ENCODE measurements at places on chromosomes 6 and 20.

- DNase-seq, result no peak
Observed at GRCh38 chr20:3738111-3739053, 5.9 kb downstream of the HSPA12B start.

DNA sequence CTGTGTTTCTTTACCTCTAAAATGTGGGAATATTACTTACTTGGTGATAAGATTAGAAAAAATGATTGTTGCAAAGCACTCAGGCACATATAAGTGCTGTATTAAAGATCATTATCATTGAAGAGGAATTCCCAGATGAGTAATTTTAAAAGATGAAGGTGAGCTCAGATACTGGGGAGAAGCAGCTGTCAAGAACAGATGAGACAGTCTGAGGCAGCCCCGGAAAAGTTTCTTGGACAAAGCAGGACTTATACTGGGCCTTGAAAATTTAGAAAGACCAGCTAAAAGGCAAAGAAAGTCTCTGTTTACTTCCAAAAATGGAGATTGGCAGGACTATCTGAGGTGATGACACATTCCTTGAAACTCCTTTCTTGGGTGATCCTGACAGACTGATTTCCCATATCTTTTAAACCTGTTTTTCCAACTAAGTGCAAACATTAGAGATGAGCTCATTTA, 93.8 kb upstream of the MARCKS start:
- DNase-seq, result no peak

- no peak for DNase-seq
Observed at GRCh38 chr6:159879856-159880255, 10.9 kb upstream of the MAS1 start.

DNA sequence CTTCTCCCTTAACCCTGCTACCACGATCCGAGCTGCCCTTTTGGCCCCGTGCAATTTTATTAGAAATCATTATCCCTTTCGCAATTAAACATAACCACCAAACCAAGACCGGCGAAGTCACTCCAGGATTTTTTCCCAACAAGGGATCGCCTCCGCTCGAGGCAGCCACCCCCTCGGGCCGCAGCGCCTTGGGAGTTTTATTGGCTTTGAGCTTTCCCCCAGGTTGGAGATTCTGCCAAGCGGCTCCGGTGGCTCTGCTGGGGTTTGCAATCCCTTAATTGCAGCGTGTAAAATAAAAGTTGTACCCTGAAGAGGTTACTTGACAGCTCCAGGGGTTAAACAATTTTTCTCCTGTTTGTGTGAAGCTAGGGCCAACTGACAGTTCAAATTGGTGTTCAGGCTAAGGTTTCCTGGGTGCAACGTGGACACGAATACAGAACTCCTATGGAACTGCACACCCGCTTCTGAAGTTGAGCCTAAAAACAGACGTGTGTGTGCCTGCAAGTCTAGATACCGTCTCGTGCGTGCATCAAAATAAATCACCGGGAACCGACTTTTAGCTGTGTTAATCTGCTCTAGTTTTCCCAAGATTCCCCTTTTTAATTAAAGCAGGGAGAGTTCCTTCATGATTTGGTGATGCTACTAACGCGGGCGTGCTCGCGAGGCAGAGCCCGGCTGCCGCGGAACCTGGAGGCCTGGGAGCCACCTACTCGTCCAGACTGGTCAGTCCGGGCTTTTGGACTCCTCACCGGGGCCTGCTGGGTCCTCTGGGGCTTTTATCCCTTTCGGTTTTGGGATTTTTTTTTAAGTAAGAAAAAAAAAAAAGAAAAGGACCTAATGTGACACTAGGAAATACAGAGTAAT, 975 bp upstream of the TFAP2A start:
- no peak for DNase-seq

DNA sequence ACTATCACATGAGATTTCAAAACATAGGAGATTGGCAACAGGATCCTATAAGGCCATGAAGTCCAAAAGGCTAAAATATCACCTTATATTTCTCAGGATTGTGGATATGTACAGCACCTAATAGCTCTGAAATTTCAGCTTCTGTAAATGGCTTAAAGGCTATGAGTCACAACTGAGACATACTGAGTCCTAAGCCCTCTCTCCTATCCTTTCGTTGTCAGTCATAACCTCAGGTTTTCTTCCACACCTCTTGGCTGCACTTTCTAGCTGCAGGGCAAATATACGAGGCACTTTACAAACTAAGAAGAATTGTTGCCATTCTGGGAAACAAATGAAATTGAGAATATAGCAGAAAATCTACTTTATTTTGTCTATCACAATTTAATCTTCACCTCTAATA, 969.9 kb upstream of the EPHA7 start:
- no peak for DNase-seq

- no peak for DNase-seq
Observed at GRCh38 chr6:7215798-7216231, 97.2 kb downstream of the SSR1 start.

DNA sequence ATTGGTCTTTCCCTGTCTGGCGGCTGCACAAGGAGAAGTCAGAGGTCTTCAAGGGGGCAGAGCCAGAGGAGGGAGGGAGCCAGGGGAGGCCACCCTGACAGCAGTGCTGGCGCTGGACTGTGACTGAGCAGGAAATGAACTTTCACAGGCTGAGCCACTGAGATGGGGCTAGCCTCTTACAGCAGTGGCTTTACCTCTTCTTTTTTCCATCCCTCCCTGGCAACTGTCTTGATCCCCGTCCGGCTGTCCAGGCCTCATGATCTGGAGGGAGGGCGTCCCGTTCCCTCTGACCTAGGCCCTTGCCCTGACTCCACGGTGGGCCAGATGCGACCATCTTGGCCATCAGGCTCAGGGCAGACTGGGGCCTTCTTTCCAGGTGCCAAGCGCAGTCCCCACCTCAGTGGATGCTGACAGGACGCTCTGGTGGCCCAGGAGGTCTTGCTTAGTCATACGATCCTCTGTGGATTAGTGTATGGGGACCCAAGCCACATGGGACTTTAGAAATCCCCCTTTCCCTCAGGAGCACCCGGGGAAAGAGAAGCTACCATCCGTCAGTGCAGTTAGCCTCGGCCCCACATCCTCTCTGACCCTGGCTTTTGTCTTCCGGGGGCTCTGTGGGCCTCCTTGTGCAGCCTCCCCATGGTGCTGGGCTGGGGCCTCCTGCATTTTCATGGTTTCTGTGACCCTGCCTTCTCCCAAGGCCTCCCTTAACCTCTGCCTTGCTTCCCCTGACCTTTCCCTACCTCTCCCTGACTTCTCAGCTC, 57.4 kb upstream of the CCDC167 start:
- DNase-seq, result no peak

DNA sequence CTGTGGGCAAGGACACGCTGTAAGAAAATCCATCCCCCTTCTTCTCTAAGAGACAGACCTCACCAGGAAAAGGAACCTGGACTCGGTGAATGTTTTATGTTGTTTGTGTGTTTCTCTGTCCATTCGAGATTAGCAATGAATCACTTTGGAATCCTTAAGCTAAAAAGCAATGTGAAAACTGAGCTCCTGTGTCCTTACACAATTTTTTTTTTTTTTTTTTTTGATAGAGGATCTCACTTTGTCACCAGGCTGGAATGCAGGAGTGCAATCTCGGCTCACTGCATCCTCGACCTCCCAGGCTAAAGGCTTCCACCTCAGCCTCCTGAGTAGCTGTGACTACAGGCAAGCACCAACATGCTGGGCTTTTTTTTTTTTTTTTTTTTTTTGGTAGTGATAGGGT, 32.1 kb downstream of the BFSP1 start:
- DNase-seq, result no peak

DNA sequence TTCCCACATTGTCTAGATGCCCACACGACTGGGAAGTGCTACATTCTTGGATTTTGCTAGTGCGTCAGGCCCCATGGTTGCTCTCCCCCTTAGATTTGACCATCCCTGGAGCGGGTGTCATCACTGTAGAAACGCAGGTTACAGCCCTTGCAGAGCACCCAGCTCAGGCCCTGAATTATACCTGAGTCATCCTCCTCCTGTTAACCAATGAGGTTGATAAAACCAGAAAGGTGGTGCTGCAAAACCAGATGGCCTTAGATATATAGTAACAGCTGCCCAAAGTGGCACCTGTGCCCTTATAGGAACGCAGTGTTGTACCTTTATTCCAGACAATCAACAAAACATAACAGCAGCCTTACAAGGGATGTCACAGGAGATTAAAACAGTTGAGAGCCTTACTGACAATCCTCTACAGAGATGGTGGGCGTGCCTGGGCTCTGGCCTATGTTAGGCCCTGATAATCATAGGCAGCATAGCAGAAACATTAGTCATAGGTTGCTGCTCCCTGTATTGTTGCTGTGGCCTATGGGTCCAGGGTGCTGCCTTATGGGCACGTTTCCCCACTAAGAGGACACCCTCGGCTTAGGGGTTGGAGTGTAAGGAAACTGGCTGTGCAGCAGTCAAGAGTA, 33.6 kb upstream of the HSF2 start:
- DNase-seq, result no peak

DNA sequence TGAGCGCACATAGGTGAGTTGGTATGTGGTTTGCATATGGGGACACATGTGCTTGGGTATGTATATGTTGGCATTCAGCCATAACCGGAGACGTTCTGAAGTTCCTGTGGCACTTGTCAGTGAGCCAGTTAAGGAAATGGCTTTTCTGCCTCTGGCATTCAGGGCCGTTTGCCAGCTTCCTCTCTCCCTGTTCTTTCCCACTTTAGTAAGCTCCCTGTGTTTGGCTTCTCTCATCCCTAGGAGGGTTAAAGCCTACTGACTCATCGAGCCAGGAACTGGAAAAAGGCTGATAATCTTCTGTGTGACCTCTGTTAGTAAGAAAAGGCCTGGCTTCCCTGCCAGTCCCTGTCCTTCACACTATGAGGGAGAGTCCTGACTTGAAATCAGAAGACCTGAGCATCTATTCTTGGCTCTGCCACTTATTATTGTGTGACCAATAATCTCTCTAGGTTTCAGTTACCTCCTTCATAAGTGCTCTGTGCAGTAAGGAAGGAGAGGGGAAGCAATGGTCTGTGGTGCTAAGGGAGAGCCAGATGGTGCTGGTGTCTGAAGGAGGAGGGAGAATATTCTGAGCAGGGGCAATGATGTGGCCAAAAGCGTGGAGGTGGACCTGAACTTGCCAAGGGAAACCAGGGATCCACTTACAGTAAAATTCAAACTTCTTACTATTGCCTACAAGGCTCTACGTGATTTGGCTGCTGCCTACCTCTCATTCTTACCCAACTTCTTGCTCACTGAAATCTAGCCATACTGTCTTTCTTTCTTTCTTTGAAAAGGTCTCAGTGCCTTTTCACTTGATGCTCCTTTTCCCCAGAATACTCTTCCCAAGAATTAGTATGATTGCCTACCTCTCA, 31.4 kb downstream of the ACSS2 start:
- no peak for DNase-seq

DNA sequence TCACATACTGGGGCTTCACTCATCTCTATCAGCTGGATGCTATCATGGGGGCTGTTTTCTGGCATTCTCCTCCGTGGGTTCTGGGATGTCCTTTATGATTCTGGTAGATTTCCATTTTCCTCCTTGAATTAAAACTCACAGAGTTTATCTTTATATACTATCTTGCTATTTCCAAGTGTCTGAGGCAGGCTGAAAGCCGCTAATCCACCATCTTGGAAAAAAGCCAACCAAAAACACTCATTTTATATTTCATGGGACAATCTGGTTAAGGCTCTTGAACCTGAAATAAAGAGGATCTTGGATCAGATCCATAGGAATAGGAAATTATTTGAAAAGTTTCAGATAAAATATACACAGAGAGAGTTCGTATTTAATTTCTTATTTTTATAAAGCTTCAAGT, 86.0 kb downstream of the AFG1L start:
- DNase-seq, result no peak

- DNase-seq, result no peak
Observed at GRCh38 chr6:126524811-126525326, 185.0 kb downstream of the CENPW start.

- no peak for DNase-seq
Observed at GRCh38 chr6:162116902-162117525, 610.6 kb downstream of the PRKN start.

DNA sequence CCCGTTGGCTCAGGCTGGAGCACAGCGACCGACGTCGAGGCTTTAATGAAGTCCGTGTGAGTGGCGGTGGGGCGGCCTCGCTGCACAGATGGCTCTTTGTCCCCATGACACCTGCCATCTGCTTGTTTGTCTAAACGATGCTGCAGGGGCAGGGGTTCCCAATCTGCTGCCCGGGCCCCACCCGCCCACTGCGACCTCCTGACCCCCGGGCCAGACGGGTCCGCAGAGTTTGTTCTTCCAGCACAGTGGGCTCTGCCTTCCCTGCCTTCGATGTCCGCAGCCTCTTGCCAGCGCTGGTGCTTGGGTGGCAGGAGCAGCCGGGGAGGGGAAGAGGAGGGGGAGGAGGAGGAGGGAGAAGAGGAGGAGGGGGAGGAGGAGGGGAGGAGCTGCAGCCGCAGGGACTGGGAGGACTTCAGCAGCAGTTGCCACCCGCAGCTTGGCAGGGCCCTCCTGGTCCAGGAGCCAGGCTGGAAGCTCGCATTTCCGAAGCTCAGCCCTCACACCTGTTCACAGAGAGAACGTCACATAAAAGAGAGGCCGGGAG, 210.0 kb downstream of the DLL1 start:
- DNase-seq, result no peak

- DNase-seq, result no peak
Observed at GRCh38 chr6:139277587-139277986, 14.2 kb downstream of the TXLNB start.

DNA sequence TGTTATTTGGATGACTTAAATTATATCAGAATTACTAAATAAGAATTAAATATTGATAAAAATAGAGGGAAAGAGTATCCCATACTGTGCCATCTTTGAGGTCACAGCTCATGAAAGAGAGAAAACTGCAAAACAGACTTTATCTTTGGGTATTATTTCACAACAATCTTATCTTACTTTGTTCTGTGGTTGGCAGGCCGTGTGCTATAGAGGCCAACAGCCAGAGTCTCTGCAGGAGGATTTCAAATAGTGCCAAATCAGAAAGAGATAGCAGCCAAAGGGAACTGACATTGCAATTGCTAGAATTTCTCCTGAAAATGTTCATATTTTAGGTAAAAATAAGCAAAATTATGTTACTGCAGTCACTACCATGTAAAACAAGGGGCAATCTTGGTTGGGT, 354.2 kb downstream of the GRIK2 start:
- no peak for DNase-seq

DNA sequence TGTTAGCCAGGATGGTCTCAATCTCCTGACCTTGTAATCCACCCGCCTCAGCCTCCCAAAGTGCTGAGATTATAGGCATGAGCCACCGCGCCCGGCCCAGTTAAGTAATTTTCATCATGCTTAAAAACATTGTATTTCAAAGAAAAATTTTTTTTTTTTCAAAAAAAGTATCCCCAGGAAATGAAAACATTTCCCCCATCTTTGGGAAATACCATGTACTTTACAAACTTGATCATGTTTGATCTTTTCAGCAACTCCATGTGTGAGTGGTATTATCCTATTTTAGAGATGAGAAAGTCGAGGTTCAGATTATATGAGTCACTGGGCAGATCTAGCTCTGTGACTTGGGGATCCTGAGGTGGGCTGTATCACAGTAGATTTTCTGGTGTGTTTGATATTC, 11.8 kb downstream of the CHMP4B start:
- no peak for DNase-seq

GRCh38 chr20:25308671-25309394, 60.9 kb downstream of the PYGB start:
- DNase-seq, result no peak

- no peak for DNase-seq
Observed at GRCh38 chr6:114068116-114068515, 97.2 kb upstream of the HDAC2 start.
